ENCODE measurements at places on chromosomes 12 and 14.

DNA sequence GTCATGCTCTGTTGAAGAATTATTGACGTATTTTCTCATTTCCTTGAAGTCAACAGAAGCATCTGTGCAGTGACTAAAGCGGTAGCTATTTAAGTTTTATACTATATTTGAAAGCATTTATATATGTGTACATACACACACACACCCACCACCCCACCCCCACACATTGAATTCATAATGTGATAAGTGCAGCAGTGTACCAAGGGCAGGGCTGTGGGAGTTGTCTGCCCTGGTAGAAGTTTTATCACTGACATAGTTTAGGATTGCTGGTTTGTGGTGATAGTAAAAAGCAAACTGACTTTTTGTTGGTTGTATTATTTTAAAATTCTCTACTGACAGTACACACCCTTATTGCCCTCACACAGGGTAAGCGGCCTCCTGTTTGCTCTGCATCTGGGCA, 39.1 kb downstream of the GAS2L3 start:
- DNase-seq = no peak

- no peak for DNase-seq
Observed at GRCh38 chr12:10207136-10207535, 5.5 kb upstream of the GABARAPL1 start.

- no peak for DNase-seq
Observed at GRCh38 chr14:68621400-68622365, 171.2 kb downstream of the ZFP36L1 start.

GRCh38 chr12:63787306-63787705, 7.6 kb downstream of the RXYLT1 start:
- no peak for DNase-seq

GRCh38 chr12:92459850-92460249, 242.9 kb upstream of the PLEKHG7 start:
- no peak for DNase-seq

DNA sequence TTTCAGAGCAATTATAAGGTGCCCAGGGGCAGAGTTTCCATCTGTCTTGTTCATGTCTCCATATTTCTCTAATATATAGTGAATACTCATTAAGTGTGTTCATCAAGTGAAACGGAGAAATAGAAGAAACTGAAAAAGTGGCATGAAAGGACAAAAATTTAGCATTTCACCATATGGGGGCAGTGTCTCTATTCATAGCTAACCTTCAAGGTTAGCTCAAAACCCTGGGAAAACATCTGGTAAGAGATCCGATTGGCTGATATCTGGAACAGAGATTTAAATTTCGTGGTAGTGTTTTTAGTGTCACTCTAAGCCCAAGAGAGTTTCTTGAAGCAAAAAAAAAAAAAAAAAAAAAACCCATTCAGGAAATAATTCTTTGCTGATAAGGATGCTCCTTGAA, 367.5 kb downstream of the DAD1 start:
- DNase-seq = no peak

GRCh38 chr14:44701563-44702263, 194.6 kb upstream of the FSCB start:
- DNase-seq = no peak

DNA sequence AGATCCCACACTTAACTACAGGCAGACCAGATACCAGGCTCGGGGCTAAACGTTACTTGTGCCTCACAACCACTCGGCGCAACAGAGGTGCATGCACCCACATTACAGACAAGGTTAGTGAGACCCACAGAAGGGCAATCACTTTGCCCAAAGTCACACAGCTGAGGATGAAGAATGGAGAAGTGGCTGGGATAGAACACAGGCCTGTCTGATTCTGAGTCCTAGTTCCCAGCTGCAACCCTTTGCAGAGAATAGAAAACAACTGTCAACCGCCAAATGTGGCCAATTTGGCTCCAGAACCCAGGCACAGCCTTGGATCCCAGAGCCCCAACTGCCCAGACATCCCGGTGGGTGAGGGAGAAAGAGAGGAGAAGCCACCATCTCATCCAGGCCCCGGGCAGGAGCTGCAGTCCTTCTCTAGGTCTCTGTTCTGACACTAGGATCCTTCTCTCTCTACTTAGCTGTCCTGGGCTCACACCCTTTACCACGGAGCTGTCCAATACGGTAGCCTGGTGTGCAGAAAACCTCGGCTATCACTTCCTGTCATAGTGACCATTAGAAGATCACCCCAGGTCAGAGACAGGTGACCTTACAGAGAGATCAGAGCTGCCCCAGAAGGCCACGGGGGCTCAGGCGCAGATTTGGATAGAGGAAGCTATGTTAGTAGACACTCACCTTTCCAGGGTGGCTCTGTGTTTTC, 59.1 kb downstream of the FAM222A start:
- DNase-seq = no peak

- no peak for DNase-seq
Observed at GRCh38 chr12:44021471-44021971, 185.6 kb downstream of the TMEM117 start.

GRCh38 chr14:52182853-52183252, 84.6 kb upstream of the PTGDR start:
- DNase-seq = no peak

DNA sequence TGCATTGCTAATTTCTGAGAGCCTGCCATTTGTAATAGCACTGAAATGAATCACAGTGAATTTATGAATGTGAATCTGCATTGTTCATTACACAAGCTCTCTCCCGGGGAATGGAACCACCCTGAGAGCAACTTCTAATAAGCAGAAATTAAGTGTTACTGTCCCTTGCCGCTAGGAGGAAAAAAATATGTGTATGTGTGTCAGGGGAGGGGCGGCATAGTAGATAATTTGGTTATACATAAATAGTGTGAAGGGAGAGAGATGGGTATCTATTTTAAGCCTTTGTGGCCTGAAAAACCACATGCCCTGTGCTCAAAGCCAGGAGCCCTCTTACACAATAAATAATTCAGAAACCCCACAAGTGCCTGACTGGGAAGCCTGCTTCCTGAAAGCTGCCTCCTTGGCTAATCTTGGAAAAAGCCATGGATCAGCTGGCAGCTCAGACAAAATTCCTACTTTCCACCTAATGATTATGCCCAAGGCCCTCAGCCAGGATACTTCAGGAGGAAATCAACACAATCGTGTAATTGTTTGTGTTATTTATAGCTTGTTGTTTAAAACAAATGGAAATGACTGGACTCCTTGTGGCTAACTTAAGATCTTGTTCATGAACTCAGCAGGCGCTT, 366.2 kb upstream of the KITLG start:
- DNase-seq = no peak

GRCh38 chr12:75876832-75877762, 154.5 kb downstream of the PHLDA1 start:
- DNase-seq = no peak

GRCh38 chr14:104768437-104769323, 15.7 kb downstream of the SIVA1 start:
- DNase-seq = peak; percentile 50

- DNase-seq = no peak
Observed at GRCh38 chr12:119949145-119949544, 39.9 kb upstream of the BICDL1 start.

GRCh38 chr14:58947156-58947555, 241.3 kb upstream of the DAAM1 start:
- DNase-seq = no peak

DNA sequence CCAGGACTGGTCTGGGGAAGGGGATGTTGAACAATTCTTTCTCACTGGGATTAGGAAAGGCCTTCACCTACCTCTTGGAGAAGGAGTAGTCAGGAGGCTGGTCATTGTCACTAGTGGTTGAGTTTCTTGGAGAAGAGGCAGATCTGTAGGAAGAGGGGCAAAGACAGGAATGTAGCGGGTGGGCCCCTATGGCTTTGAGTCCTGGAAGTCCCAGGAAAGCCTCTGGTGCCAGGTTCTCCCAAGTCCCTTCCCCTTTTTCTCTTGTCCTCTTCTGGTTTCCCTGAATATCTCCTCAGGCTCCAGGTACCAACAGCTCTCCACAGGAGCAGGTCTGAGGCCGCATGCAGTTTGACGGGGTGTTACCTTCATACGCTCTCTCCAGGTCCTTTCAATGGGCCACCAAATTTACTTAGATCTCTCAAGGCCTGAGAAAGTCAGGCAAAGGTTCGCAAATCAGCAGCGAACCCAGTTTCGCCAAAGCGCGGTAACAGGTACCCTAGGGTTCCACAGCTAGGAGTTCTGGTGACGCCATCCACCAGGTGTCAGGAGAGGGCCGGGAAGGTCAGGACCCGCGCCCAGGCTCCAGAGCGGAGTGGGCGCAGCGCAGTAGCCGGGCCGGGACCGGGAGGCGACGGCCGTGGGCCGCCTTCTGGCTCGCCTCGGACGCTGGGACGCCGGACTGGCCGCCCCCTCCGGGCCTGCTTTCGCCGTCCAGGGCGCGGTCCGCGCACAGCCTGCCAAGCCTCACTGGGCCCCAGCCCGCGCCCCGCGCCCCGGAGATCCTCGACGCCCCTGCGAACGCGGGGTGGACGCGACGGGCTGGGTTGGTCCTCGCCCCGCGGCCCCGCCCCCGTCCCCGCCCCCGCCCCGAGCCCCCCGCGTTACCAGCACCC, 795 bp downstream of the SMAGP start:
- DNase-seq = no peak

- DNase-seq = no peak
Observed at GRCh38 chr12:124445826-124446225, 121.6 kb downstream of the NCOR2 start.

GRCh38 chr12:55955344-55955743, 10.5 kb downstream of the PMEL start:
- DNase-seq = no peak

- no peak for DNase-seq
Observed at GRCh38 chr12:89319122-89319521, 33.2 kb downstream of the DUSP6 start.

DNA sequence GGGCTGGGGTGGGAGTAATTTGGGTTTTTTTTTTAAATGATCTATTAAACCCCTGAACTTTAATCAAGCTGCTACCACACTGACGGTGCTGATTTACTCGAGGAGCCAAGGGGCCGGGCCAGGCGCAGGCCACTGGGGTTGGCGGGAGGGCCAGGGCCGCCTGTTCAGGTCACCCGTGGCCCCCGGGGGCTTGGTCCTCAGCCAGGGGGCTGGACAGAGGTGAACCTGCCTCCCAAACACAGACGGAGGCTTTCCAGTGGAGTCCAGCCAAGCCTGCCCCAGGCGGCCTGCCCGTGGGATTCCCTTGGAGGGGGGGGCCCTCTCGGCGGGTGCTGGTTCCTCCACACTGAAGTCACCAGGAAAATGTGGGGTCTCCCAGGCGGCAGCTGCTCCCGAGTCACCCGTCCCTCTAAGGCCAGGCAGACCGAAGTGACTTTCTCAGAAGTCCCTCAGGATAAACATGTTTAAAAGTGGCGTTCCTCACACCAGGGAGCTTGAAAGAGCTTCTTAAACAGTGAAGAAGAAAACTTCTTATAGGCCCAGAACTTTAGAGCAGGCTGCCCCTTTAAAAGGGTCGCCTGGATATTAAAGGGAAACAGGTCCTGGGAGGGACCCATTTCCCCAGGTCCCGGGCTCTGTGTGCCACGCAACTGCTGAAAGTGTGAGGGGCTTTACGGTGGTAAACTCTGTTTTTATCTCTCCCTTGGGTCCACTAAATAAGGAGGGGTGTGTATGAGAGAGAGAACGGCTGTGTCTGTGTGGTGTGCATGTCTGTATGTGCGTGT, 167.2 kb upstream of the GSC start:
- DNase-seq = no peak

GRCh38 chr12:114342656-114343055, 63.3 kb downstream of the TBX5 start:
- no peak for DNase-seq
